Heart right ventricle (tissue), 16 donors: ENCODE measurements at places on chromosomes 2 and 18. TPM values are rescaled to one million over a fixed set of nuclear protein-coding genes. Genes with fewer than 3 reads are reported as not detected.

- no peak overlapping the region for H3K4me3 ChIP-seq
- no peak overlapping the region for H3K27ac ChIP-seq
- no peaks in the 10 kb centered on the region for H3K36me3 ChIP-seq
Observed at GRCh38 chr2:41916177-41916576, 131.6 kb upstream of the PKDCC start.

DNA sequence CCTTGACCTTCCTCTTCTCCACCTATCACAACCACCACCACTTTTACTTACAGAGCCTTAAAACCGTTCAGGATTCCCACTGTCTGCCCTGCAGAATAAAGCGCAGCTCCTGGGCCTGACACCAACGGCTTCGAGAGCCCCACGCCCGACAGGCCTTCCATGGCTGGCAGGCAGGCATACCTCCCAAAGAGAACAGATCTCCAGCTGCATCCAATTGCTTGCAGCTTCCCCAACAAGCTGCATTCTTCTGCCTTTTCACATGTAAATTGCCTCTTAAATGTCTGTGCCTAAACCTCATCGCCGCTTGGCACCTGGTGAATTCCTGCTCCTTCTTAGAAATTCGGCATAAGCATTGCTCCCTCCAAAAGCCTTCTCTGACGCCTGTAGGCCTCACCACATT, 31.5 kb upstream of the FAM124B start:
- H3K27me3 ChIP-seq: no peaks in the 10 kb centered on the region
- no peaks in the 10 kb centered on the region for H3K36me3 ChIP-seq
- H3K4me3 ChIP-seq: no peak overlapping the region
- H3K4me1 ChIP-seq: no peaks in the 10 kb centered on the region

DNA sequence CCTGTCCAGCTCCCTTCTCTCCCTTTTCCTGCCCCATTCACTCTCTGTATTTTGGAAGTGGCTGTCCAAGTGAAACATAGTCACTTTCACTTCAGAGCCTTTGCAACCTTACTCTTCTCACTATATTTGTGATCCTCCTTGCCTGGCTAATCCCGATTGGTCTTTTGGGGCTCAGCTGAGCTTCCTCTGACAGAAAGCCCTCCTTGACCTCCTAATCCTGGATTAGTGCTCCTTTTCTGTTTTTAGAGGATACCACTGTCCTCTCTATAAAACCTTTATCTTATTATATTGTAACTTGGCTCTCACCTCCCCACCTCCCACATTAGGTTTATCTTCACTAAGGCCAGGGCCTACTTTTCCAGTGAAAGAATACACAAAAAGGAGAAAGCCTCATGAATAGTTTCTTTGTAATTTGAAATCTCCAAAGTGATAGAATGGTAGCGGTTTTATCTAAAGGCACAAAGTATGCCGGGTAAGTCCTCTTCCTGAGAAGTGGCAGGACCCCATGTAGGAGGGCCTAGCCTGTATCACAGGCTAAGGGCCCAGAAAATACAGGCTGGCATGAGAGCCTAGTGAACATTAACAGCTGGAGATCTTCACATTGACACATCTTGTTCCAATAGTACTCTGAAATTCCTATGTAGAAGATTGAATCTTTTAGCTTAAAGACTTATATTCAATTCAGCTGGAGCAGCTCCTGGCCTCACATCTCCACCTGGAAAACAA, 83.1 kb upstream of the GAREM1 start:
- no peaks in the 10 kb centered on the region for H3K36me3 ChIP-seq
- no peak overlapping the region for H3K27ac ChIP-seq
- no peak overlapping the region for H3K4me3 ChIP-seq
- no peak for DNase-seq
- no peaks in the 10 kb centered on the region for H3K4me1 ChIP-seq

Gene CFAP221
- polyA plus RNA-seq: not detected

Gene ACMSD
- polyA plus RNA-seq: not detected

DNA sequence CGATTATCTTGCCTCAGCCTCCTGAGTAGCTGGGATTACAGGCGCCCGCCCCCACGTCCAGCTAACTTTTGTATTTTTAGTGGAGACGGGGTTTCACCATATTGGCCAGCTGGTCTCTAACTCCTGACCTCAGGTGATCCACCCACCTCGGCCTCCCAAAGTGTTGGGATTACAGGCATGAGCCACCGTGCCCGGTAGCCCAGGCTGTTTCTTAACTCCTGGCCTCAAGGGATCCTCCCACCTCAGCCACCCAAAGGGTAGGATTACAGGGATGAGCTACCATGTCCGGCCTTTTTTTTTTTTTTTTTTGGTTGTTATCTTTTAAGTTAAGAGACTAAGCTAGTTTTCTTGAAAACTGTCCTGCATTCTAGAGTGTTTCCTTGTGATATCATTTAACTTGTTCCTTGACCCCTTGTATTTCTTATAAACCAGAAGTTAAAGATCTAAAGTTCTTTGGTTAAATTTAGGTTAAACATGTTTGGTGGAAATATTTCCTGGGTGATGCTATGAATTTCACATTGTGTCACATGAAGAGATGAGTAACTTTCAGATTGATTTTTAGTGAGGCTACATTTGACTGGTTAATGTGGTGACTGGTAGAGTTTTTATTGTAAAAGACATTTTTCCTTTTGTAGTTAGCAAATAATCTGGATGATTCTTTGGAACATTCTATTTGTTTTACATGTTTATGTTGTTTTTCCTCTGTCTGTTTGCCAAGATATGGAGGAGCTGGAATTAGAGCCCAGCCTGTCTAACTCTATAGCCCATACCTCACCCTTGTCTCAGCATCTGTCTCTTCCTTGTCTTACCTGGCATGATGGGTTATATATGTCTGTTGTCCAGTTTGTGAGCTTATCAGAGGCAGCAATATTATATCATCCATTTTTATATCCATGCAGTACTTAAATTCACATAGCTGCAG, 5.2 kb downstream of the NCAPH start:
- H3K36me3 ChIP-seq: no peaks in the 10 kb centered on the region
- peaks cover 5% of the 10 kb centered on the region for H3K4me1 ChIP-seq
- no peak overlapping the region for H3K27ac ChIP-seq
- no peaks in the 10 kb centered on the region for H3K27me3 ChIP-seq
- H3K4me3 ChIP-seq: no peak overlapping the region

Gene CPLX4
- polyA plus RNA-seq: not detected

DNA sequence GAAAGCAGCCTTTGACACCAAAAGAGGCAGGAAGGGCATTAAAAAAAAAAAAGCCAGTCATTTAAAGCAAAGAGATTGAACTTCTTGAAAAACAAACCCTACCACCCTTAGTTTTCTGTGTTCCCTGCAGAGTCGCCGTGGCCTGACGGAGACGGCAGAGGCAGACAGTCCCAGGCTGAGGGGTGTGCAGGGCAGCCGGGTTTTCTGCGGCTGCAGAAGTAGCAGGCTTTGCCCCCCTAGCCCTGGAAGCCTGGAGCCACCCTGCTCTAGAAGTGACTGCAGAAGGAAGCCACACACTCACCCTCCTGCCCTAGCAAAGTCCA, 2.8 kb downstream of the INPP5D start:
- H3K27me3 ChIP-seq: no peaks in the 10 kb centered on the region
- peak overlapping the region; percentile 88 for H3K27ac ChIP-seq

- no peaks in the 10 kb centered on the region for H3K4me1 ChIP-seq
- H3K27me3 ChIP-seq: no peaks in the 10 kb centered on the region
- no peak overlapping the region for H3K27ac ChIP-seq
- DNase-seq: no peak
- no peak overlapping the region for H3K4me3 ChIP-seq
Observed at GRCh38 chr2:108125581-108125980, 114.2 kb upstream of the SULT1C3 start.

Gene CFAP65
- polyA plus RNA-seq: not detected

Gene IHH
- 0.03 TPM for polyA plus RNA-seq

DNA sequence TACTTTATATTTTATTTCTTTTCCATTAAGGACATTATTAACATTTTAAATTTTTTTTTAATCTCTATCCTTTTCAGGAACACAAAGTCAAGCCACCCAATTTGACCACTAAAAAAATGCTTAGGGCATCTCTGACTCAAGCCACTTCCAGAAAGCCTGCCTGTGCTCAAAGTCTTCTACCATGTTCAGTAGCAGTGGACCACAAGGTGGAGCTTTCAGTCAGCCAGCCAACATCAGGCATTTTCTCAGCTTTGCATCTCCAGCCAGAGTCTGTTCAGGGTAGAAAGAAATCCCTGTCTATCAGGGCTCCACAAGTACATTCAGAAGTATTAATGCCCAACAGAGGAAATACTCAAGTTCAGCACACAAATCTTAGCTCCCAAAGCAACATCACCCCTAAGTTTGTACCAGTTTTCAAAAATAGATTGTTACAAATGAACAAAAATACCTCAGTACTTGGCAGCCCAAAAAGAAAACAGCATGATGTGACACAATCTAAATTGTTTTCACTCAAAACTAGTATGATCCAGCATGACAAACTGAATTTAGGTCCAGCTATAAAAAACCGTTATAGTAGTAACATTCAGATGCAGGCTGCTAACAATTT, 37.6 kb downstream of the C18orf63 start:
- H3K27me3 ChIP-seq: no peaks in the 10 kb centered on the region
- no peak overlapping the region for H3K27ac ChIP-seq
- no peak overlapping the region for H3K4me3 ChIP-seq
- H3K4me1 ChIP-seq: peaks cover 4% of the 10 kb centered on the region
- DNase-seq: peak; percentile 78
- no peaks in the 10 kb centered on the region for H3K36me3 ChIP-seq

Gene SIX3
- polyA plus RNA-seq: not detected

GRCh38 chr2:1736997-1737480, 7.3 kb downstream of the PXDN start:
- H3K27me3 ChIP-seq: no peaks in the 10 kb centered on the region
- peaks cover 25% of the 10 kb centered on the region for H3K4me1 ChIP-seq
- peaks cover 4% of the 10 kb centered on the region for H3K36me3 ChIP-seq
- H3K4me3 ChIP-seq: no peak overlapping the region
- DNase-seq: no peak

GRCh38 chr18:25876330-25876948, 214.0 kb downstream of the SS18 start:
- no peaks in the 10 kb centered on the region for H3K4me1 ChIP-seq
- no peak overlapping the region for H3K4me3 ChIP-seq
- no peak for DNase-seq
- no peak overlapping the region for H3K27ac ChIP-seq
- no peaks in the 10 kb centered on the region for H3K27me3 ChIP-seq
- H3K36me3 ChIP-seq: no peaks in the 10 kb centered on the region

Gene SERPINB13
- polyA plus RNA-seq: not detected

DNA sequence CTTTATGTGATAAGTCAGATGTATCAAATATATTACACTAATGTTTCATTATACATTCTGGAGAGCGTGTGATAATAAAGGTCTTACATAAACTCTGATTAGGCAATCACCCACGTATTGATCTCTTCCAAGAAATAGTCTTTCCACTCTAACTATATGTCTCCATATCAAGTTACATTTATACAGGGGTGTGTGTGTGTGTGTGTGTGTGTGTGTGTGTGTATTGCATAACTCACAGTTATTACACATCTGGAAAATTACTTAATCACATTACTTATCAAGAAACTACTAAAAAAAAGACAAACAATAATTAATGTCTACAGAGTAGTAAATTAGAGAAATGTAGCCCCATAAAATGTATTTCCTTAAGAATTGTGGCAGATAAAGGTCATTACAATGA, 339.8 kb downstream of the CDH19 start:
- no peak overlapping the region for H3K4me3 ChIP-seq

DNA sequence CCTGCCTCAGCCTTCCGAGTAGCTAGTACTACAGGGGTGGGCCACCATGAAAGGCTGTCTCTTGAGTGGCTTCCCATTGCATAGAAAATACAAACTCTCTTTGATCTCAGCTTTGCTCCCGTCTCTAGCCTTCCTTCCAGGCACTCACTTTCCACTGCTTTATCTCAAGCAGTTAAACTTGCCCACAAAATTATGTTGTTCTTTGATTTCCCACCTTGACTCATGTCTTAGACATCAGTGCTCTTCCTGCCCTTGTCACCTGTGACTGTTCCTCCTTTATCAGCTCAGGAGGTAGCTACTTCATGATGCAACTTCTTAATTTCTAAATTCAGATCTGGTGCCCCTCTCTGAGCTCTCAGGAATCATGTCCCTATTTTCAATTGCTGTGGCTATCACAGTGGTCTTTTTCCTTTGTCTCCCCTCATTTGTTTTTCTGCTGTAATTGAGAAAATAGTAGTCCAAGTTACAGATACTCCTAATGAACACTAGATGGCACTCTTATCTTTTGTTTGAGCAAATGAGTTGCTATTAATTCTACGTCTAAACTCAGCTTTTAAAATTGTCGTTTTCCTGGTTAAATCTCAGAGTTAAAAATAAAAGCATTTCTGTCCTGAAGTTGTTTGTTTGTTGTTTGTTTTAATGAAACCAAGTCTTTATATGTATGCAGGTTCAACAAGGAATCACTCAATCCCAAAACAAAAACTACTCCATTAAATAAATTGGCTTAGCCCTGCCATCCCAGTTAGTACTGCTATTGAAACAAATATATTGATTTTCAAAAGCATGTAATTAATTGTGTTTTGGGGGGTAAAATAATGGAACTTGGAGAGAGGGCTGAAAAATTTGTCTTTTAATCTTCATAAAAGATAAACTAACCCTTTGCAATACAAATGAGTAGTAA, 46.9 kb upstream of the GREB1L start:
- H3K36me3 ChIP-seq: no peaks in the 10 kb centered on the region
- H3K4me1 ChIP-seq: no peaks in the 10 kb centered on the region
- no peak for DNase-seq
- H3K27ac ChIP-seq: no peak overlapping the region

GRCh38 chr2:16030206-16031057, 90.1 kb downstream of the MYCN start:
- no peak for DNase-seq
- no peak overlapping the region for H3K4me3 ChIP-seq
- no peaks in the 10 kb centered on the region for H3K36me3 ChIP-seq
- H3K4me1 ChIP-seq: no peaks in the 10 kb centered on the region
- H3K27me3 ChIP-seq: no peaks in the 10 kb centered on the region

DNA sequence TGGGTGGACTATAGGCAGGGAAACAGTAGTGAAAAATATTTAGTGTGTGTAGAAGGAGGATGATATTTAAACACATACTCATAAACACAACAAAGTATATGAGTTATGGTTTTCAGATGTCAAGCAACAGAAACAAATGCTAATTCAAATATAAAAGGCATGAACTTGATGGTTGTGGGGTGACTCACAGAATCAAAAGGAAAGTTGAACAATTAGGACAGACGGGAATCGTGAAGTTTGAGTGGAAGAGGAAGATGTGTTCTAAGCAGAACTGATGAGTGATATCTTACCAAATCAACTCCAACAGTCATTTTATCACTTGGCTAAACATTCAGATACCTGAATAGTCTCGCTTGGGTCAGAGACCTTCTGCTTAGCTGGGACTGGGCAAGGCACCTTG, 53.6 kb upstream of the ITGA6 start:
- no peak overlapping the region for H3K27ac ChIP-seq
- no peak for DNase-seq
- H3K36me3 ChIP-seq: no peaks in the 10 kb centered on the region
- H3K4me3 ChIP-seq: no peak overlapping the region
- H3K4me1 ChIP-seq: peaks cover 40% of the 10 kb centered on the region
- no peaks in the 10 kb centered on the region for H3K27me3 ChIP-seq

Gene RGPD4
- polyA plus RNA-seq: not detected

Gene MEP1B
- polyA plus RNA-seq: not detected

DNA sequence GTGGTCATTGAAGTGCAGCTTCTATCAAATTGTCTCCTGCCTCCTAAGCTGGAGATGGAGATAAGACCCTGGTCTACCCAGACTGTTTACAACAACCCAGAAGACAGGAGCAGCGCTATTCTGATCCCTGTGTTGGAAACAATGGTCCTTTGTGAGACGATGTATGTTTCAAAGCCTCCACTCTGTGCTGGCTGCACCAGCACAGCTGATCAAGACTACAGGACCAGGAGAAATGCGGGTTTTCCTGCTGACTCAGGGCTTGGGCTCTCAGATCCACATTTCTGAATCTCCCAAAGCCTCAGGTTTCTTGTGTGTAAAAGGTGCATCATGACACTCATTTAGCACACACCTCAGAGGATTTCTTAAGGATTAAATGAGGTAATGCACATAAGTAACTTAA, 92.0 kb downstream of the POU3F3 start:
- H3K27me3 ChIP-seq: peaks cover 43% of the 10 kb centered on the region
- no peaks in the 10 kb centered on the region for H3K36me3 ChIP-seq
- no peak overlapping the region for H3K27ac ChIP-seq
- DNase-seq: no peak
